Stimulated activated CD4-positive, alpha-beta T cell treated with anti-CD3 and anti-CD28 coated beads, Interleukin-12 subunit alpha, Interleukin-12 subunit beta, amount 100 ng/mL, for 48 hours (primary cell): ENCODE measurements at places on chromosomes 16 and 17.

GRCh38 chr16:26885674-26886073, 181.1 kb upstream of the C16orf82 start:
- no peak for DNase-seq

DNA sequence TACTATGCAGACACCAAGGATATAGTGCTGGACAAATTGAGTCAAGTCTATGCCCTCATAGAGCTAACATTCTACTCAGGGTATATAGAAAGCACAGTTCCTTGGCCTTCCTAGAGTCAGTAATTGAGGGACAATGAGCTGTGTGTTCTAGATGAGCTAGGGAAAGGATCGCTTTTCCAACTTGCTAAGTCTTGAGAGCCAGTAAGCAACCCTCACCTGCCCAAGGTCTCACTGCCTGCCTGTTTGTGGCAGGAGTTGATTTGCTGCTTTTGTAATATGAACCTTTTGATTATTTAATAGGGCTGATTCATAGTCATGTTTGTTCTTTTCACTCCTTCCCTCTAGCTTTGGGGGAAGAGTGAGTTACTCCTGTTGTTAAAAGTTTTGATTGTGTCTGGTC, 6.5 kb downstream of the DDX42 start:
- DNase-seq, result no peak

GRCh38 chr16:78235168-78235800, 135.8 kb downstream of the WWOX start:
- peak; percentile 73 for DNase-seq

- DNase-seq, result no peak
Observed at GRCh38 chr17:15918661-15919259, 26.2 kb upstream of the ADORA2B start.

DNA sequence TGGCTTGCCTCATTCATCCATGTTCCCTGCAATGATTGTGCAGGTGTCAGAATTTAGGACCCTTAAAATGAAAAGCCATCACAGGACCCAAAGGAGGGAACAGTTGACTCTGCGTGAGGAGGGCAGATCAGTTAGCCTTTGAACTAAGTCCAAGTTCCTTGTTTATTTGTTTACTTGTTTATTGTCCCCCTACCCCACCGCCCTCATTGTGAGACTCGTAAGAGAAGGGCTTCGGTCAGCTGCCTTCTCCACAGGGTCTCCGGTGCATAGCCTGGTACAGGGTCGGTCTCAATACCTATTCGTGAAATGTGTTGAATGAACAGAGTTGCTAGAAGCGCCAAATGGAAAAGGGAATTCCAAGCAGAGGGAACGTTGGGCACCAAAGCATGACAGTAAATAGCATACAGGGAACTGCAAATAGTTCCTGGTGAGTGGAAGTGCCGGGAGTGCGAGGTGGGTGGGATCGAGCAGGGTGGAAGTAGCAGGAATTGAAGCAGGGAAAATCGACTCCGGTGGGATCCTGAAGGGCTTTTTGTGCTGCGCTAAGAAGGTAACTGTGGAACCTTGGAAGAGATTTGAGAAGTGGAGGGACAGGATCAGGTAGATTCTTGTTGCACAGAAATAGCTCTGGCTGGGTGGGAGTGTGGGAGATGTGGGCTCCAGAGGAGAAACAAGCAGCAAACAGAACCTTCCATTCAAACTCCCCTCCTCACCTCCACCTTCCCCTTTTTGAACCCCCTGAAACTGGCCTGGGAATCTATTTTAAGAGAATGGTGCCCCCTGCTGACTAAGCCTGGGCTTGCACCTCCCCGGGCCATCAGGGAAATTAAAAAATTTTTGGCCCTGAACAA, 12.7 kb downstream of the SLC35B1 start:
- DNase-seq, result peak; percentile 57

DNA sequence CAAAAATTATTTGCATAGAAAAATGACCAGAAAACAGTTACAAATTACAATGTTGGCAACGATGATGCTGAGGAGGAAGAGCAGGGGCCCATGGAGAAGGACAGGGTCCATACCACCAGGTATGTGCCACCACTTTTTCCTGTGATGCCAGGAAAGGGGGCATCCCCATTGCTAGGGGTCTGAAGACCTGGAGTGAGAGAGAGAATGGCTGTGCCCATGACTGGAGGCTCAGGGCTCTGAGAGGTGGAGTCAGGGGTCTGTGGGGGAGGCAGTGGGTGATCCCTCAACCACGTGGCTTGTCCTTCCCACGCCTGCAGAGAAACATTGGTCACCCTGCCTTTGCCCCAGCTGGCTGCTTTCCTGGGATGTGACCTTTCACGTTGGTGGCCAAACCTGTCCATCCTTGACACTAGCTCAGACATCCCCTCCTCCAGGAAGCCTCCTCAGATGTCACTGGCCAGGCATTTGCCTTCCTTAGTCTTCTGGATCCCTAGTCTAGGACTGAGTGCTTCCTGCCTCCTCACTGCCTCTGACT, 51.4 kb downstream of the SOCS1 start:
- DNase-seq, result no peak

DNA sequence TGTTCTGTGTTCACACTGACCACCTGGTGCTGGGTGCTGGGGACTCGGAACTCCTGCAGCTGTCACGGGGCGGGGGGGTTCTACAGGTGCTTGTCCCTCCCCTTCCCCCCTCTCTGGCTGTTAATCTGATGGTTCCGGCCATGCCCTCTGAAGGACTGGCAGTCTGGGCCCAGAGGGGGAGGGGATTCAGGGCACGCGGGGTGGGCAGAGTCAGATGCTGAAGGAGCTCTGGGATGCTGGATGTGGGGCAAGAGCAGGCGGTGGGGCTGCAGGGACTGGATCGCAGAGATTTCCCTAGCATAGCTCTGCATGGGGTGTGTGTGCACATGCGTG, 5.4 kb upstream of the TBX21 start:
- DNase-seq, result no peak

DNA sequence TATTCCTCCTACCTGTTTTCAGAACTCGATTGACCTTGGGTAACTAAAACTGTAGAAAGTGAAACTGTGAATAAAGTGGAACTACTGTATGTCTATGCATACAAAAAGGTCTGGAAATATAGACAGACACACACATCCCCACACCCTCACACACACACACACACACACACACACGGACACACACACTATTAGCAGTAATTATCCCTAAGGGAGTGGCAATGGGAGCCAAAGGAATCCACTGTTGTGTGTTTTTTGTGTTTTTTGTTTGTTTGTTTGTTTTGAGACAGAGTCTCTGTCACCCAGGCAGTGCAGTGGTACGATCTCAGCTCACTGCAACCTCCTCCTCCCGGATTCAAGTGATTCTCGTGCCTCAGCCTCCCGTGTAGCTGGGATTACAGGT, 26.6 kb upstream of the SRCIN1 start:
- no peak for DNase-seq

GRCh38 chr16:60485872-60486489, 1550.3 kb downstream of the CDH8 start:
- DNase-seq, result no peak
